ENCODE measurements at places on chromosomes 2 and 18.
A peak's percentile ranks its signal among the peaks of the same experiment; 100 is the strongest.

DNA sequence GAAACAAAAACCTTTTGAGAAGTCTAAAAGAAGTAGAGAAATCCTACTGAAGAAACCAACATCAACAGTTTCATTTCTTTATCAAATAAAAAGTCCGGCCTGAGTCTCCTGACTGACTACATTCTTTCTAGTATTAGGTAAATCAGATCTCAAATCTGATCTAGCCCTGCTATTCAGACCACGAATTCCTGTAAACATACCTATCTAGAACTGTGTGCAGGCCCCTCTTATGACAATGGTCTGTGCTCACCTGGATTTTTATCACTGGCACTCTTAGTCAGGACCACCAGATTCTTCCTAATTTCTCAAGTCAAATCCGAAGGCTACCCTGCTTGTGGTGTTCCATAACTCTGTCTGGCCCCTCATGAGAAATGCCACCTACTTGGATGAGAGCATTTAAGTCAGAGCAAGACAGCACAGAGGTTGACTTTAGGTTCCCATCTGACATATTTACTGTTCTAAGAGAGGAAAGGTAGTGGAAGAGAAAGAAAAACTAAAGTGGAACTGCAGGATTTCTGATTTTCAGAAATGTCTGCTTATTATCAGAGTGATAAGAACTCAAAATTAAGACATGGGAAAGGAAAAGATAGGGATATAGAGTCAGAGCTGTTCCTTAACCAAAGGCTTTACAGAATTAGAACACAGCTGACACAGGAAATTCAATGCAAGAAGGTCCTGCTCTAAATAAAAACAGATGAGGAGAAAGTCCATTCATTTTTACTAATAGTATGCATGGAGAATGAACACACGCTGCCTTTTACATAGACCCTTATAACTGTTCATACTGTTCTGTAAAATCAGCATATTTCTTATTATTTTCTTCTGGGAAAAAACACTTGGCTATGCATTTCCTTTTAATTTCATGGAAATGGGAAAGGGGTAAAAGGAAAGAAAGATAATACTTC is 56.5 kb downstream of the SLC8A1 start:
- DNase-seq, result no peak

DNA sequence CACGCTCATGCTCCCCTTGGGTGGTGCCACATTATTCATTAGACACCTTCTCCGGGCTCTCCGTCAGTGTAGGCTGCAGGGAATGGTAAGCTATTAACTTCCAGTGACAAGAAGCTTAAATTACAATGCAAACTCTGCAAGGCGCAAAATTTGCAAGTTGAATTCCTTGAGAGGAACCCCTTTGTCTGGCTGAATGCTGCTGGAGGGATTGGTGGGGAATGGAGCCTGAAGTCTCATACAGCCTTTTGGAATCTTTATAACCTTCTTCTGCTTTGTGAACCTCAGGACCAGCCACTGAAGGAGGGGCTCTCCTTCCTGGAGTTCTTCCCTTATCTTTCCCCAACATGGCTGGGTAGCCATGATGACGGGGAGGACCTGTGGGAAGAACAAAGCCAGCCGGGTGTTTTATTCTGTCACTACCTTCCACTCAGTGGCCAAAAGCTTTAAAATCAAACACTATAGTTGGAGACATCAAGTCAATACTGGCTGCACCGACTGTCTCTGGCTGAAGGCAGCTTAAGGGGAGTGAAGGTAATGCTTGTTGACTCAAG is 220.9 kb upstream of the EPHA4 start:
- DNase-seq, result no peak

DNA sequence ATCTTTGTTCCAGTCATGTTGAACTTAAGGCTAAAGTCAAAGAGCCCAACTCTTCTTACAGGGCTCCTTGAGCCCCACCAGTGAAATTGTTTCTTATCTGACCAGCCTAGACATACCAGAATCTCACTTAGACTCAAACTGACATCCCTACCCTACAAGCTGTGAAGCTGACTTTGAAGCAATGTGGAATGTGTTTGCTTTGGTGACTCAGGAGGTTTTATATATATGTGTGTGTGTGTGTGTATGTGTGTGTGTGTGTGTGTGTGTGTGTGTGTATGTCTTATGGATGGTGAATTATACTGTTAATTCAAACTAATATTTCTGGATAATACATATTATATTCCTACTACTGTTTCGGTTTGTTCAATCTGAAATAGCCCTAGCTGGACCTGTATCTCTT is 67.3 kb downstream of the CAMKMT start:
- no peak for DNase-seq

GRCh38 chr2:106886916-106887758 is 1.2 kb upstream of the ST6GAL2 start:
- DNase-seq, result no peak

- DNase-seq, result no peak
Measured at GRCh38 chr2:48961009-48961408, 193.3 kb downstream of the FSHR start.

DNA sequence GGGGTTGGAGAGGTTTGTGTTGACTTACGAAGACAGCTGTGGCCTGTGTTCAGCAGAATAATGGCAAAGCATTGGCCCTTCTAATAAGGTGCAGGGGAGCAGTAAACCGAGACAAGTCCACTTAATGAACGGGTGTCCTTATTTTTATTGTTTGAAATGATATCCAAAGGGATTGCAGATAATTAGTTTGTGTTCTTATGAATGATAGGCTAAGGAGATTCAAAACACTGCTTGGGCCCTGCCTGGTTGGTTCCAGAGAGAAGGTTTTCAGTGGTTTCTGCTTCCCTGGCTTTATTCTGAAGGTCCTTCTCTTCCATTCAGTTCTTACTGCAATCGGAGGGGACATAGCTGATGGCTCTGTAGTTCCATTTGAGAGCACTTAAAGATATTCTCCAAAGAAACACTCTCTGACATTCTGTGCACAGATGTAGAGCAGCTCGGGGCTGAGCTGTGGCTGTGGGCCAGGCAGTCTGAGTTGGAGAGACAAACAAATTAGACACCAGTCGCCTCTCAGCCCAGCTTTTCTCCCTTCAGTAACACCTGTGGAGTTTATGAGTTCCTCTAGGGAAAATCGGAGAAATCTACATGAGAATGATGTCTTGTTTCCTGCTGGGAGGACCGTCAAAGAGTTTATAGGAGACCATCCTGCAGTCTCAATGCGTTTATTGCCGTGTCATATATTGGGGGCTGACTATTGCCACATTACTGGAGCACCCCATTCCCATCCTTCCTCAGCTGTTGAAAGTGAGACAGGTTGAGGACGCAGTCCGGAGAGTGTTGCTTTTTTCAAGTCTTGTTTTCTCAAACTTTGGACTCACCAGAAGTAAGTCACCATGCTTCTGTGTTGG is 6.5 kb downstream of the GREB1 start:
- no peak for DNase-seq

GRCh38 chr2:47057687-47058002 is 97.5 kb downstream of the STPG4 start:
- DNase-seq, result no peak

GRCh38 chr2:85245891-85246290 is 81.9 kb downstream of the TGOLN2 start:
- no peak for DNase-seq

DNA sequence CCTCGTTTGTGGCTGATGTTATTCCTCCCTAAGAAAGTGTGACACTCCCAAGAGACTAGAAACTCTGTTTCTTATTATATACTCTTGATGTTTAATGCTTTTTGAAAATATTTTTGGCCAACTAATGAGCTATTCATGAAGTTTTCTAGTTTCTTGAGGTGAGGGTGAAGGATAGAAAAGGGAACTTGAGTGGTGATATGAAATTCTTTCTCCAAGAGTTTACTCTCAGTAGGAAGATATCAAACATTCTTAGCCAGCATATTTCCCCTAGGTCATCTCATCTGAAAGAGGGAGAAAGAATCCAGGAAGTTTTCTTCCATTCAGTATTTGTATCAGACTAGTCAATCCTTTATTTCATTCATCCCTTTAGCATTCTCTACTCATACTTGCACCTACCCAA is 95.7 kb downstream of the MAP3K20 start:
- DNase-seq, result no peak

DNA sequence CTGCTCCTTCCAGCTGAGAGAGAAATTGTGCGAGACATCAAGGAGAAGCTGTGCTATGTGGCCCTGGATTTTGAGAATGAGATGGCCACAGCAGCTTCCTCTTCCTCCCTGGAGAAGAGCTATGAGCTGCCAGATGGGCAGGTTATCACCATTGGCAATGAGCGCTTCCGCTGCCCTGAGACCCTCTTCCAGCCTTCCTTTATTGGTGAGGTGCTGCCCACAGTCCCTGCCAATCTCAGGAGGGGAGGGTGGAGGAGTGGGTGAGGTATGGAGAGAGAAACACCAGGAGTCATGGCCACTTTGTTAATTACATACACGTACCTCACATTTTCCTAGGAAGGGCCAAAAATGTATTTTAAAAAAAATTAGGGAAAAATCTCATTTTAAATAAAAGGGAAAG is 12.0 kb upstream of the DGUOK start:
- DNase-seq, result no peak

GRCh38 chr2:241558532-241559322 is at the start of gene BOK:
TSS of gene BOK (plus strand) at chr2:241558745. CDS start at chr2:241559484, 739 bp downstream.
- no peak for DNase-seq

DNA sequence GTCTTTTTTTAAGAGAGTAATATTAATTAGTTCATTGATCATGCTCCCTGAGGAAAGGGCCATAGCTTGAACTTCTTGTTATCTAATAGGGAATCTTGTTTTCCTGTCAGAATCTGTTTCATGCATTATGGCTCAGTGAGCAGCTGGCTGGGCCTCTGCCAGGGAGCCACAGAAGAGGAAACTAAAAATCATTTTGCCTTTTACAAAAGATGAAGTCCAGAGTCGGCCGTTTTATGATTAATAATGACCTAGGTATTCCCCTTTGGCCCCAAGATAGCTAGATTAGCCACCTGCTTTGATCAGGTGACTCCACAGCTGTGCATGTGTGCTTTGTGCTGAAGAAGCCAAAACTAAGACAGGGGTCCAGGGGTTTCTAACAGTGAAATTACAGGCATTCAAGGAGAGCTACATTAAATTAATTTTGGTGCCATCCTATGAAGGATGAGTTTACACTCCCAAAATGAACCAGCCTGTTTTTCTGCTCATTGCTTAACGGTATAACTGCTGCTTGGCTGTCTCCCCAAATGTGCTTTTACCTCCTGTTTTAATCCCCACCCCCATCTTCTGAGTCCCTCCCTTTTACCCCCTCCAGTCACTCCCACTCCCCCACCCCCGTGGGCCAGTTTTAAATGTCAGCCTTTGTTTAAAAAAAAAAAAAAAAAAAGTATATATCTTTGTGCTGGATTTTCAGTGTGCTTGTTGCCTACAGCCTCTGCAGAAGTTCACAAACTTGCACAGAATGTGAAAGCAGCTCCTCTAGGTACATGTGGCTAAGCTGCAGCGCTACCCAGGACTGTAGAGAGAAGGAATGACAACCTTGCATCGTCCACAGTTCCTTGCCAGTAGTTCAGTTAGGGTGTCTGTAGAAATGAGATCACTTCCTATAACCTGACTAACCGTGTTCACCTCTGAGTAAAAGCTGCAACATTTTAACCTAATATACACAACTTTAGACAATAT is 93.1 kb downstream of the CABLES1 start:
- peak; percentile 47 for DNase-seq

Measured in germinal center (tissue), 1 donor.